Activated naive CD8-positive, alpha-beta T cell treated with anti-CD3 and anti-CD28 coated beads, Interleukin-2, amount 50 U/mL, for 24 hours (primary cell): ENCODE measurements at places on chromosomes 16 and 17.

DNA sequence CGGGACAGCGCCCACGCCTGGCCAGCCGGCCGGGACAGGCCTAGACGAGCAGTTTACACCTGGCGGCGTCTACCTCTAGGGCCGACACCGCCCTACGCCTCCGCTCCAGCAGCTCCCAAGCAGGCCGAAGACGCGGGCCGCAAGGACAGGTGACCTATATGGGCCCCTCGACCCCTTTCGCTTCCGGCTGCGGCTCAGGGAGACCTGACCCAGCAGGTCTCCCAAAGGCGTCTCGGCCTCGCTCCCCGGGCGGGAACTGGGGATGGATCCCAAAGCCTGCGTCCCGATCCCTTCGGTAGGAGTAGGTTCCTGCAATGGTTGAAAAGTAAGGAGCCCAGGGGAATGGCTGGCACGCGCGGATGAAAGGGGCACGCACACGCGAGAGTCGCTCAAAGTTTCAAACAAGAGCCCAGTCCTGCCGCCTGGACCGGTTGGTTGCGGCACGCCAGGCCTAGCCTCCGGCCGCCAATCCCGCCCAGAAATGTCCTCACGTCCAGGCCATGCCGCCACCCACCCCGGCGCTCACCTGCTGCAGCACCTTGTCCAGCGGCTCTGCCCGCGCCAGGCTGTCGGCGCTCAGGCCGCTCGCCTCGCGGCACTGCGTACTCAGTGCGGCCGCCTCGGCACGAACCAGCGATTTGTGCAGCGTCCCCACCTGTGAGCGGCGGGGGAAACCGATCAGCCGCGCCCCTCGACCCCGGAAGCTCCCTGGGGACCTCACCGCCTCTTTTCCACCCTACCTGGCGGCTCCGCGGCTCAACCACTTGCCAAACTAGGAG lies 630 bp downstream of the ESRP2 start:
- H3K4me1 ChIP-seq, result peaks cover 41% of the 10 kb centered on the region
- H3K4me3 ChIP-seq, result no peak overlapping the region
- no peak for DNase-seq

DNA sequence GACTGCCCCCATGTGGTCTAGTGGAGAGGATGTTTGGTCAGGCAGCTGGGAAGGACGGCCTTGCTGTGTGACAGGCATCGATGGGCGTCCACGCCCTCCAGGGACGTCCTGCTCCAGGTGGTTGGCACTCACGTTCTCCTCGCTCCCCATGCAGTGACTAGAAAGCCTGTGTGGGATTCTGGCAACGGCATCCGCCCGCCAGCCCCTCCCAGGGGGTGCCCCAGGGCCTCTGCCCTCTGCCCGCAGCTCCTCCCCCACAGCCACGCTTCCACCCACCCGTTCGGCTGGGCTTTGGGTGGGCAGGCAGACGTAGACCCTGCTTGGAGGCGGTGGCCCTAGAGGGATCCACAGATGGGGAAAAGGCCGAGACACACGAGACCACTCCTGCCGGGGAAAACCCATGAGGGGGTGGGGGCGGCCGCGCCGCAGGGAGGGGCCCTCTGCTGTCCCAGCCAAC lies 4.7 kb upstream of the IL17C start:
- peak overlapping the region; percentile 61 for H3K4me3 ChIP-seq
- peaks cover 14% of the 10 kb centered on the region for H3K27me3 ChIP-seq
- DNase-seq, result peak; percentile 77
- H3K27ac ChIP-seq, result no peak overlapping the region
- H3K36me3 ChIP-seq, result peaks cover 14% of the 10 kb centered on the region
- peaks cover 46% of the 10 kb centered on the region for H3K4me1 ChIP-seq

DNA sequence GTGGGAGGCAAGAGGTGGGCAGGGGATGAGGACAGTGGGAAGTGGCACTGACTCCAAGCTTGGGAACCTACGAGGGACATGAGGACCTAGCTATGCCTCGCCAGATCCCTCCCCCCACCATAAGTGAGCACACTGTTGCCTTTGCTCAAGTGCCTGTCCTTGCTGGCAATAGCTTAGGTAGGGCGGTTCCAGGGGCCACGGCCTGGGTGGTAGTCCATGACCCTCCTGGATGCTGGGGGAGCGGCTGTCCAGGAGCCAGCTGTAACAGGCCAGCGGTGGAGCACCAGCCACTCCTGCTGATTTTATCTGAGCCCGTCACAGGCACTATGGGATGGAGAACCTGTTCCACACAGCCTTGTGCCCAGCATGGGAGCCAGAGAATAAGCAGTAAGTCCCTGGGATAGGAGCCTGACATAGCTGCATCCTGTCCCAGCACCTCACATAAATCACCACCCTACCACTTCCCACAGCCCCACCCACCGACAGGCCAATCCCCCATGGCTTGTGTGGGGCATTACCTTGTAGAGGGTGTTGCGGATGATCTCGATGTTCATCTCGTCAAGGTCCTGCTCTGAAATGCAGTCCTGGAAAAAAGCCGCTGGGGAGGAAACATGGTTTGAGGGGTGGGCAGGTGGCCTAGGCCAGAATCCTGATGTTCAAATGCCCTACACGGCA lies 11.8 kb downstream of the HSD11B2 start:
- peaks cover 2% of the 10 kb centered on the region for H3K4me1 ChIP-seq
- H3K4me3 ChIP-seq, result no peak overlapping the region
- no peaks in the 10 kb centered on the region for H3K27me3 ChIP-seq
- DNase-seq, result no peak
- H3K36me3 ChIP-seq, result peaks cover 3% of the 10 kb centered on the region

GRCh38 chr17:27488231-27488630 lies 32.0 kb downstream of the KSR1 start:
- DNase-seq, result no peak
- H3K4me3 ChIP-seq, result no peak overlapping the region
- H3K27me3 ChIP-seq, result no peaks in the 10 kb centered on the region
- no peak overlapping the region for H3K27ac ChIP-seq
- H3K36me3 ChIP-seq, result peaks cover 32% of the 10 kb centered on the region
- peaks cover 49% of the 10 kb centered on the region for H3K4me1 ChIP-seq

DNA sequence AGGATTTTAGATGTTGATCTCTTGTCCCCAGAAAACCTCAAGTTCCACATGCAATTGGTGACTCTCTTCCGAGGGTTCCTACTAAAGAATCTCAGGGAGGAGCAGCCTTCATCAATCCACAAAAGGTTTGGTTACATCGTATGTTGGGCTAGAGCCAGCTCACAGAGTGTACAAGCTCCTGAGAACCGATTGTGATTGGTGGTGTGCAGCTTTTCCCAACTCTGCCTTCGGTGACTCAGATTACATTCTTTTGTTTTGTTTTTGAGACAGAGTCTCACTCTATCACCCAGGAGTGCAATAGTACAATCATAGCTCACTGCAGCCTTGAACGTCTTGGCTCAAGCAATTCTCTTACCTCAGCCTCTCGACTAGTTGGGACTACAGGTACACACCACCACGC lies 172.4 kb downstream of the PMP22 start:
- H3K36me3 ChIP-seq, result no peaks in the 10 kb centered on the region
- H3K27ac ChIP-seq, result no peak overlapping the region
- peaks cover 3% of the 10 kb centered on the region for H3K27me3 ChIP-seq
- DNase-seq, result no peak

DNA sequence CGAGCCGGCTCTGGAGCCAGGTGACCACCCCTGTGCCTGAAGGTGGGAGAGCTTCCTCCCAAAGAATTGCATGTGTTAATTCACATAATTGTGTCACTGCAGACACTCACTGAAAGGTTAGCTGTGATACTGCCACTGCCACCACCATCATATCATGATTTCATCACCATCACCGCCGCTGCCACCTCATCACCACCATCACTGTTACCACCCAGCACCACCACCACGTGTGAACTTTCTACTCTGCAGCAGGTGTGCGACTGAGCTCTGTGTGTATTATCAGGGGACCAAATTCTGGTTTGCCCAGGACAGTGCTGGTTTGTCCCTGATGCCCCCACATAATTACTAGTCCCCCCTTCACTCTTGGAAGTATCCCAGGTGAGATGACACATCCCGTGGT lies 15.2 kb downstream of the BCAR1 start:
- peak overlapping the region; percentile 5 for H3K27ac ChIP-seq
- no peaks in the 10 kb centered on the region for H3K36me3 ChIP-seq
- H3K4me3 ChIP-seq, result no peak overlapping the region
- peak; percentile 37 for DNase-seq
- peaks cover 9% of the 10 kb centered on the region for H3K4me1 ChIP-seq

GRCh38 chr17:412211-413015 lies 59.8 kb upstream of the RPH3AL start:
- peak overlapping the region; percentile 70 for H3K27ac ChIP-seq
- peaks cover 74% of the 10 kb centered on the region for H3K4me1 ChIP-seq
- peak; percentile 67 for DNase-seq
- H3K36me3 ChIP-seq, result peaks cover 14% of the 10 kb centered on the region

- no peaks in the 10 kb centered on the region for H3K36me3 ChIP-seq
- no peak overlapping the region for H3K27ac ChIP-seq
- H3K27me3 ChIP-seq, result no peaks in the 10 kb centered on the region
- H3K4me3 ChIP-seq, result no peak overlapping the region
These were observed 88.8 kb downstream of the HS3ST3B1 start for GRCh38 chr17:14389681-14390080.

DNA sequence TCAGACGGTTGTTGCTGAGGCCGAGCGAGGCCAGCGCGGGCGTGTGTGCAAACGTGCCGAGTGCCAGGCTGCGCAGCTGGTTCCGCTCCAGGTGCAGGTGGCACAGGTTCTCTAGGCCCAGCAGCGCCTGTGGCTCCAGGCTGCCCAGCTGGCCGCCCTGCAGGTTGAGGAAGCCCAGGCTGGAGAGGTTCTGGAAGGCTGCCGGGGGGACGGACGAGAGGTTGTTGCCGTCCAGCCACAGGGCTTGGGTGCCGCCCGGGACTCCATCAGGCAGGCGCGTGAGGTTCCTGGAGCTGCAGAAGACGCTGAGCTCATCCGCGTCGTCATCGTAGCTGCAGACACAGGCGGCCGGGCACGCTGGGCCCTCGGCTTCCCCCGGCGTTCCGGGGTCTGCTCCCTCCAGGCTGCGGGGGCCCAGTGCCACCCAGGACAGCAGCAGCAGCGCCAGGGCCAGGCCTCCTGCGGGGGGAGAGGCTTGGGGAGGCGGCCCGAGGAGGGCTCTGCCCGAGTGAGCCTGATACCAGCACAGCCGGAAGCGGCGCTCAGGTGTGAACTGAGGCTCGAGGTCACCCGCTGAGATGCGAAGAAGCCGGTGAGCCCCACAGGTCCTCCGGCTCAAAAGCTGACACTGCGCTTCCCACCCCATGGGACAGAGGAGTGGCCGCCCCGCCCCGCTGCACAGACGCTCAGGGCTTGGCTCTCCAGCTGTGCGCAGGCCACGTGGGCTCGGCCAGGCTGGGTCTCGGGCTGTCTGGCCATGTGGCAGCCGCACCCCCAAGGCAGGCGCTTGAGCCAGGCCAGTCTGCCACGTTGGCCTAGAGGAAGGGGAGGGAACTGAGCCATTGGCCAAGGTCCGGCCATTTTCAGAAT lies 1.3 kb downstream of the IGFALS start:
- no peaks in the 10 kb centered on the region for H3K4me1 ChIP-seq
- H3K4me3 ChIP-seq, result no peak overlapping the region
- no peak for DNase-seq
- H3K27me3 ChIP-seq, result no peaks in the 10 kb centered on the region
- no peak overlapping the region for H3K27ac ChIP-seq
- H3K36me3 ChIP-seq, result peaks cover 5% of the 10 kb centered on the region

DNA sequence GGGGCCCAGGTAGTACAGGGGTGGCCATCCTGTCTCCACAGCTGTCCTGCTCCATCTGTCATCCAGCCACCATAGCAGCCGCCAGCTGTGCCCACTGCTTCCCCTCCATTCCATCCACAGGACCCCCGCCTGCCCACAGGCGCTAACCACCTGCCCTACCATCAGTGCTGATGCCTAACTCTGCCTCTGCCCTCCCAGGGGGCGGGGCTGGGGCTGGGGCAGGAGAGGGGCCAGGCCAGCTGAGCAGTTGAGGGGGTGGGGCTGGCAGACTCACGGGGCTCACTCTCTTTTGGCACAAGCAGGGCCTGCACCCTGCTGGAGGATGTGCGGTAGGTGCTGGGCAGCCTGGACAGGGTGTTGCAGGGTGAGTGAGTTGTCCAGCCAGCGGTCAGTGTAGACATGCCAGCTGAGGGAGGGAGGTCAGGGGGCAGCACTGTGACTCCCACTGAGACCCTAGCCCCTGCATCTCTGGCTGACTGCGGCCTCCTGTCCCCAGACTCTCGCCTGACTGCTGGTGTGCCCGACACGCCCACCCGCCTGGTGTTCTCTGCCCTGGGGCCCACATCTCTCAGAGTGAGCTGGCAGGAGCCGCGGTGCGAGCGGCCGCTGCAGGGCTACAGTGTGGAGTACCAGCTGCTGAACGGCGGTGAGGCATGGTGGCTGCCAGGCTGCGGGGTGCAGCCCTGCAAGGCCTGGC lies 9.6 kb downstream of the GALK1 start:
- no peaks in the 10 kb centered on the region for H3K27me3 ChIP-seq
- H3K36me3 ChIP-seq, result no peaks in the 10 kb centered on the region
- no peak overlapping the region for H3K4me3 ChIP-seq
- no peak overlapping the region for H3K27ac ChIP-seq

DNA sequence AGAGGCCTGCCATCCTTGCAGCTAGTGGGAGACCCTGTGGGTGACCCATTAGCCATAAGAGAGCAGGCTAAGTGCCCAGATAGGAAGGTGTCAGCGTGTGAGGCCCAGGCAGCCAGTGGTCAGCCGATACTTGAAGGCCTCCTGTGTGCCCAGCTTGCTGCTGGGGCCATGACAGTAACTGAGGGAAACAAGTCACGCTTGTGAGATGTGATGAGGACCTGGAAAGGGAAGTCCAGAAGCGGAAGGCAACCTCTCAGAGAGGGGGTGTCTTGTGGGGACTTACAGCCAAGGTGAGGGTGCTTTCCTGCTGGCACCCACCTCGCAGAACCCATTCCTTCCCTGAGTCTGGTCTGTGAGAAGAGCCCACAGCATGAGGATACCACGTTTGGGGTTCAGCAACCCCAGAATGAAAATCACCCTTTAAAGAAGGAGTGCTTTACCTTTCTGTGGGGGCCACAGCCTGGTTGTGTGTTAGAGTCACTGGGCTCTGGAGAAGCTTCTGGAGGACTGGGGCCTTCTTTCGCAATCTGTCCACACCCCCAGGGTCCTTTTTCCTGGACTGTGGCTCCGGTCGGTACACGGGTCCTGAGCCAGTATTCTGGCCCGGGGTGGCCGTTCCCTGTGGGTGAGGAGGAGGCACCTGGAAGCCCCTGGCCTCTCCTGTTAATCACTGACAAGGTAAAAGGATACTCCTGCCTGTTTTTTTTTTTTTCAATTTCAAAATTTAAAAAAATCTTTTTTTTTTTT lies 53.9 kb downstream of the PLCG2 start:
- peak overlapping the region; percentile 34 for H3K27ac ChIP-seq
- H3K4me3 ChIP-seq, result no peak overlapping the region
- H3K27me3 ChIP-seq, result no peaks in the 10 kb centered on the region
- no peak for DNase-seq
- H3K36me3 ChIP-seq, result no peaks in the 10 kb centered on the region

GRCh38 chr16:85697431-85697830 lies 8.7 kb upstream of the GINS2 start:
- H3K4me1 ChIP-seq, result no peaks in the 10 kb centered on the region
- no peak for DNase-seq
- H3K4me3 ChIP-seq, result no peak overlapping the region

- peaks cover 71% of the 10 kb centered on the region for H3K27me3 ChIP-seq
- H3K36me3 ChIP-seq, result no peaks in the 10 kb centered on the region
- H3K4me1 ChIP-seq, result peaks cover 45% of the 10 kb centered on the region
- no peak overlapping the region for H3K27ac ChIP-seq
- no peak for DNase-seq
These were observed 12.1 kb upstream of the CBX8 start for GRCh38 chr17:79808763-79809529.

GRCh38 chr17:33291248-33292200 lies 1.6 kb downstream of the ASIC2 start:
- H3K36me3 ChIP-seq, result no peaks in the 10 kb centered on the region
- DNase-seq, result peak; percentile 4
- H3K4me3 ChIP-seq, result peak overlapping the region; percentile 52
- H3K27me3 ChIP-seq, result peaks cover 42% of the 10 kb centered on the region
- no peak overlapping the region for H3K27ac ChIP-seq
- peaks cover 3% of the 10 kb centered on the region for H3K4me1 ChIP-seq
